ENCODE measurements at places on chromosomes 3 and 15. TPM values are rescaled to one million over a fixed set of nuclear protein-coding genes. Genes with fewer than 3 reads are reported as not detected.

DNA sequence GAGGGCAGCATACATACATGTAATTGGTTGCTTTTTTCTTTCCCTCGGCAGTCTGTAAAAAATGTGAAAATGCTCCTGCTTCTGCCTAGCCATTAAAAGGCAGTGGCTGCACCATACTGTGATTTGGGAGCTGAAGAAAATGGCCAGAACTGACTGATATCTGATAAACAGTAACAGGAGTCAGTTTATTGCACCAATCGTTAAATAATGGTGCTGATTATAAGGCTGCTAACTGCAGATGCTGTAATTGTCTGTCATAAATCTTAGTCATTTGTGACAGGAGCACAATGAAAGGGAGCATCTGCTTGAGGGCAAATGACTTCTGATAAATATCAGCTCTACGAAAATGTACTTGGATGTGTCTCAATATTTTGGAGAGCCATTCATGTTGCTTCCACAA lies 263.1 kb upstream of the DNAJC19 start:
- DNase-seq = no peak

GRCh38 chr3:31196881-31197364 lies 302.5 kb upstream of the GADL1 start:
- peak; percentile 40 for DNase-seq

DNA sequence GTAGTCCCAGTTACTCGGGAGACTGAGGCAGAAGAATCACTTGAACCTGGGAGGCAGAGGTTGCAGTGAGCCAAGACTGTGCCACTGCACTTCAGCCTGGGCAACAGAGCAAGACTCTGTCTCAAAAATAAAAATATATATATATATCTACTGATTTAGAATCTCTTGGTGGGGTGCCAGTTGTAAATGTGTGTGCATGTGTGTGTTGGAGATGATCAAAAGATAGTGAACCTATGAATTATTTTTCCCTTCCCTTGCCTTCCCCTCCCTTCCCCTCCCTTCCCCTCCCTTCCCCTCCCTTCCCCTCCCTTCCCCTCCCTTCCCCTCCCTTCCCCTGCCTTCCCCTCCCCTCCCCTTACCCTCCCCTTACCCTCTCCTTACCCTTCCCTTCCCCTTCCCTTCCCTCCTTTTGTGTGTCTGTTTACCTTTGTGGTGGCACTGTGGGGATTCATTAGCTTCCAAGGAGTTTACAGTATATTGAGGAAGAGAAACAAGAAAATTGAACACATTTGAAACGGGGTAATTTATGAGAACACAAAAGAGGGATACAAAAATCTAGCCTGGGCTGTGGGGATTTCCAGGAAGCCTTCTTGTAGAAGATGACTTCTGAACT lies 281.5 kb upstream of the DPPA4 start:
- DNase-seq = no peak

- no peak for DNase-seq
Observed at GRCh38 chr15:57251941-57252340, 124.4 kb upstream of the CGNL1 start.

DNA sequence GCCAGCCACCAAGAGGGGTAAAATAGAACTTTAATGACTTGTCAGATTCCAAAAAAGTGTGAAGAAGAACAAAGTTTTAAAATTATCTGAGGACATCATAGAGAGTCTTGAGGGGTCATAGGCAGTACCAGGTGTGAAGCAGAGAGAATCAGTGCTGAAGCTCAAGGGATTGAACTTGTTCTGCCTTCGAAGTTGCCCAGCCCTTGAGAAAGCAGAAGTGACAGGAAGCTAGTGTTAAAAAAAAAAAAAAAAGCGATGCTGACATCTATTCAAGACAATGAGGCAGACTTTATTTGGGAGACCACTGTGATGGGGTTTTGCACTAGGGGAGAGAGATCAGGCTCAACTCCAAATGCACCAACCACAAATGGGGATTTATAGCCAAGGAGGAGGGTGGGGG lies 21.8 kb downstream of the FBXO22 start:
- no peak for DNase-seq

DNA sequence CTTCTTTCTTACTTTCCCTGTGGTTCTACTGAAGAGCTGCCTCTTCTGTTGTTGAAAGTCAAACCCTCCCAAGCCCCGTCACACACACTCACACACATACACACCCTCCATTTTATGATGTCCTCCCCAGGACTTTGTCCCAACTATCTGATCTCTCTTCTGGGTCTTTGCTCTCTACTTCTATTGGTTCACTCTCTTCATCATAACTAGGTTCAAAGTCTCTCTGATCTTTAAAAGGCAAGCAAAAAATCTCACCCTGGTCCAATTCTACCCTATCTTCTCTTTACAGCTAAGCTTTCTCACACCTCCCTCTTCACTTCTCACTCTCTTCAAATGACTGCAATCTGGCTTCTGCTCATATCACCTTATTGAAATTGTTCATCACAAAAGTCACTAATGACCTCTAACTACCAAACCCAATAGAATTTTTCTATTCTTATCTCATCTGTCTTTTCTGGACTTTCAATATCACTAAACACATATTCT lies 34.8 kb downstream of the LRRFIP2 start:
- no peak for DNase-seq

NAALADL2 gene
- 5.5 TPM for polyA plus RNA-seq
